Kidney (tissue), 22 donors: ENCODE measurements at places on chromosomes 12 and 14.

DNA sequence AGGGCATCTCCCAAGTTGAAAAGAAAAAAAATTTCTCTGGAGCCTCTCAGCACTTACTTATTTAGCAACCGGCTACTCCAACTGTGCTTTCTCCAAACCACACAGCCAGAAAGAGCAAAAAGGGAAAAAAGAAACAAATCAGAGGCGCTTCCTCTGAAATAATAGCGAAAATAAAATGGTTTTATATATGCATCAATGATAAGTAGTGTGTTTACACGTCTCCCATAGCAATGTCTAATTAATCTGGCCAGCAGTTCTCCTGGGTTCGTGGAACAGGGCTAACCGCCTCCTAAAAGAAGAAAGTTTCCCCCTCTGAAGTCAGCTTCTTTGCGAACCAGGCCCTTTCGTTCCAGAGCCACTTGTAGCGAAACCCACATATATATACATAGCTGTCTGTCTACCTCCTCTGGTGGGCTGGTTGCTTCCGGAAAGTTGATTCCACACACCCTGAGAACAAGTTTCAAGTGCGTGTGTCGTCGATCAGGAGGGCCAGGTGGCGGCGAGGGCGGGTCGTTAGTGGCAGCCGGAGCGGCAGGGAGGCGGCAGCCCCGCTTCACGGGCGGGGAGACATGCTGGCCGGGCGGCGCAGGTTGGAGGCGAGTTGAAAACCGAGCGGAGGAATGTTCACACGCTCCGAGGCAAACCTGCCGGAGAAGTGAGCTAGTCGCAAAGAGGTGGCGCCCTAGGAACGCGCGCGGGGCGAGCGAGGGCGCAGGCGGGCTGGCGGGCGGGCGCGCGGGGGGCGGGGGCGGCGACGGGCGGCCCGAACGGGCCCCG is 2.7 kb downstream of the PTHLH start:
- DNase-seq: peak; percentile 78

DNA sequence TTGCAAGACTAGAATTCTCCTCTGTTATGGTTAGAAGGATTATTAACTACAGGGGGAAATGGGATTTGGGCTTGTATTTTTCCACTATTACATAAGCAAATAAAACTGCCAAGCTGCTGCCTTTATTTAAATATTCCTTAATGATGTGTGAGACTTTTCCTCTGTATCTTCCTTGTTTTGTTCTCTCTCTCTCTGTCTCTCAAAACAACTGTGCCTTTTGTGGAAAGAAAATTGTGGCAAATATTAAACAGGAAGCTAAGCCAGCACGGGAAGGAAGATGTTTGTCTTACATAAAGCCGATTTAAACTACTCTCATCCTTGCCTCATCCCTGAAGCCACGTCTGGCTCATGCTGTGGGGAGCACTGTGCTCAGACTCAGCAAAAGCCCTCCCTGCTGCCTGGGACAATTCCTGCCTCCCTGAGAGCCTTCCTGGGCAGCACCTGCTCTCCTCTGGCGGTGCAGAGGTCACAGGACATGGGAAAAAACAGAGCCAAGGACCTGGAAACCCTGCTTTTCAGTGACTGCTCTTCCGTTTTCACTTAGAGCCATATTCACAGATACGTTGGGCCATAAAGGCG is 237.2 kb downstream of the SLC15A4 start:
- DNase-seq: no peak

DNA sequence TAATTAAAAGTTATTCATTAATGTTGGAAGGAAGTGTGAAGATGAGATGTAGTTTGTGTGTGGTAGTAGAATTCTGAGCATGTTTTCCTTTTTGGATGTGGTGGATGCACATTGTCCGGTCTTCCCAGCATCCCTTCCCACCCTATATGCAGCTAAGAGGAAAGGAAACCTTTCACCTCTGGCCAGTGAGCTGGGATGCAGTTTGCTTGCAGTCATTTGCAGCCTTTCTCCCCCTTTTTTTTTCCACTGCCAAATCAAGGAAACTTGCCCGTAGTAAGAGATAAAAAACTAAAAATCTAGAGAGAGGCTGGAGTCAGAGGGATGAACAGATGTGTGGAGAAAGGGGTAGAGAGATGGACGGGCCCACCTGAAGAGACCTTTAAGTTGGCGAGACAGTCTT is 72.5 kb upstream of the SLC38A2 start:
- DNase-seq: no peak

DNA sequence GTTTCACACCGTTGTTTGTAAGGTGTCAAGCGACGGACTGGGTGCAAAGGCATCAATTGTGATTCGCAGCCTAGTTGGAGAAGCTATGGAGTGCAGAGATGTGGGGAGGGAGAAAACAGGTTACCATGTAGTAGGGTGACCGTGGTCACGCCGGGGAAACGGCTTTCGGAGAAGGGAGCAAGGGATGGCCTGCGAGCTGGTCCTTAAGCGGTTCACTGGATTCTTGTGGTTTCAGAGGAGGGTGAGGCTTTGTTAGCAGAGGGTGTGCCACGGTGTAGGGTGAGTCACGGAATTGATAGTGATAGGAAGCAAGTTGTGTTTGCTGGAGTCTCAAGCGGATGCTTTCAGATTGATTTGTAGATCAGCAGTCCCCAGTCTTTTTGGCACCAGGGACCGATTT is 2.3 kb downstream of the PIWIL1 start:
- DNase-seq: no peak

- DNase-seq: no peak
Observed at GRCh38 chr14:94455928-94456327, 3.3 kb upstream of the SERPINA11 start.

DNA sequence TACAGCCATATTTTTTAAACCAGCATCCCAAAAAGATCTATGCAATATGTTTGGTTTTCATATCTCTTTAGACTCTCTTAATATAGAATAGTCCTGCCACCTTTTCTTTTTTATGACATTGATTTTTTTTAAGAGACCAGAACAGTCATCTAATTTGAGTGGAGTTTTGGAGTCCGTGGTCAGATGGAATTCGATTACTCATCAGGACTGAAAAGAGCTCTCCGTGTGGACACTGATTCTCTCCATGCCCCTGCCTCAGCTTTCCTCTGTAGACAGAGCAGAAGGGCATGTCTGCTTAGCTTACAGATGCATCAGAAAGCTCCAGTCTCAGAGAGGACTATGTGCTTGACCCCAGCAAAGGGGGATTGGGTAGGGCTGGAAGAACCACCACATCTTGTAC is 27.8 kb downstream of the SMCO2 start:
- no peak for DNase-seq

GRCh38 chr12:42468341-42468821 is 121.2 kb downstream of the PRICKLE1 start:
- no peak for DNase-seq

- no peak for DNase-seq
Observed at GRCh38 chr14:105193916-105194782, 13.0 kb upstream of the NUDT14 start.

DNA sequence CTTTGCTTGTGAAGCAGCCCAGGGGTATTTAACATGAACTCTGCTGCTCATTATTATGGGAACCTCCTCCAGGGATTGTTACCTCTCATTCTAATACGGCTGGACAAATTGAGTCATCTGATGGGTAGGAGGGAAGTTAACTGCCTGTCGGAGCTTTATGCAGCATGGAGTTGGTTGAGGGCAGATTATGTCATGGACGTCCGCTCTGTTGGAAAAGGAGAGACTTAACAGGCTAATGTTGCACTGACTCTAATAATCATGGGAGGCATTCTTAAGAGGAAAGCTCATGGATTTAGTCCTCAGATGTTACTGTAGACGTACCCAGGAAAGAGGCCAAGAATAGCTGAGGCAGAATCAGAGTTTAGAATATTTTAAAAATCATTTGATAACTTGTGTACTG is 9.9 kb downstream of the POP5 start:
- no peak for DNase-seq

DNA sequence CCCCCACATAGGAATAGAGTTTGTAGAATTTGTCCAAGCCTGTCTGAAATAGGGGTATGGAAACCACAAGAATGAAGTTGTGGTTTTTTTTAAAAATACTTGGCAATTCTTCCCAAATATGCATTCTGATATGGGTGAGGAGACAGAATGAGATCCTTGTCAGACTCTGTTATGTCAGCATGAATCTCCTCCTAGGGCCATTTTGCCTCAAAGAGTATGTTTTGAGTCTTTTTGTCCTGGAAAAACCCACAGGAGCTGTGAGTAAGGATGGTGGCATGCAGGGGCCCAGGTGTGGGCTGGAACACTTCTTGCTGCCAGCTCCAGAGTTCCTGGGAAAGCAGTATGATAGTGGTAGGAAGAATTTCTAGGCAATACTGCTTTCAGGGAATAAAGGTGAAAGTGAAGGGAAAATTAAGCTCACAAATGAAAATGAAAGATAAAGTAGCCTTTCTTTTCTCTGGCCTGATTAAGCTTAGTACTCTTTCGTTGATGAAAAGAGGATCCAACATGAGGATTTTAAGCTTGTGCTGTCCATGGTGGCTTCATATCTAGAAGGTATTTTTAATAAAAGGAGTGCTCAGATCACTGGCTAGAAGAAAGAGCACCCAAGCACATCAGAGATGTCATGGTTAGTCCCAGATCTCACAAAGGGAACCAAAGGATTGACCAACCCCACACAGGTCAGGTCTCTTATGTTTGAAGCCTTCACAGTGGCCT is 130.8 kb downstream of the LLPH start:
- no peak for DNase-seq

GRCh38 chr14:28751467-28752058 is 15.0 kb upstream of the FOXG1 start:
- DNase-seq: peak; percentile 79

GRCh38 chr14:49959822-49960408 is 67.0 kb downstream of the ARF6 start:
- peak; percentile 87 for DNase-seq

- peak; percentile 43 for DNase-seq
Observed at GRCh38 chr12:89350630-89351488, 1.4 kb downstream of the DUSP6 start.

DNA sequence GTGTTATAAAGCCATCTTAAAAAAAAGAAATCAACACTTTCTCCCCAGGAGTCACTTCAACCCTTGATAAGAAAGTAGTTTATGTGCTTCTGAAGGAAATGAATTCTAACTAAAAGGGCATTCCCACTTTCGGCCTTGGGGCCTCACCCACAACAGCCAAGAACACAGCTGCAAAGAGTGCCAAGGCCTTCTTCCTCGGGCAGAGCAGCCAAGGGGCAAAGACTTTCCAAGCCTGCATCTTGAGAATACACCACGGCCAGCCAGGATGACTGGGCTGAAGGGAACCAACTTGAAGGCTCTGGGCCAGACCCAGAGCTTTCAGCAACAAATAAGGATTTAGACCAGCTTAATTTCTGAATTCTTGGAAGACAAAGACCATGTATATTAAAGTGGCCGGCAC is 60.4 kb upstream of the FOXN3 start:
- no peak for DNase-seq

DNA sequence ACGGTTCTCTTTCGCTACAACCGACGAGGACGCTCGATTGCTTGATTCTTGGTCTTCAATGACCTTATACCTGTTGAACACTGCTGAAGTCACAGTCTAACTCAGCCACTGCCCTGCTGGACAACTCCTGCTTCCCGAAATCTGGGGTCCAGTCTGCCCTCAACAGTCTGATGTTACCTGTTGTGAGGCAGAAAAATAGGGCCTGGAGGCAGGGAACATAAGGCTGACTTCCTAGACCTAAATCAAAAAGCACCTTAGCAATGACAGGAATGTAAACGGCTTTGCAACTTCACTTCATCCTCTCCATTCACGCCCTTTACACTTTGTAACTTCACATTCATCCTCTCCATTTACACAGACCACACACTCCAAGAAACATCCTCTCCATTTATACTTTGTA is 597 bp upstream of the GLTP start:
- DNase-seq: peak; percentile 19

DNA sequence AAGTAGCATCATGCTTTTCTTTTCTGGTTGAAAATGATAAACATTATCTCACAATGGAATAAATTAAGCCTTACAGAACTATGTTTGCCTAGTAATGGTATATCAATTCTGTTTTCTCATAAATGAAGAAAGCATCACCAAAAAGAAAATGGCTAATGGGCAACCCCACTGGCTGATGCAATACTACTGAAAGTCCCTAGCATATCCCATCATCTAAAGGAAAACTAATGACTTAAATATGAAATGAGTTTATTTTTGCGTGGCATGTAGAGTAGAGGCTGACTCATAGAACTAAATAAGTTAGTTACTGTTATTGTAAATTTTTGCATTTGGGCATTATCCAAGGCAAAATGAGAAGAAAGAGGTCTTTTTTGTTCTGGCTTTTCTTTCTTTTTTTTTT is 1156.3 kb upstream of the SEL1L start:
- DNase-seq: no peak

DNA sequence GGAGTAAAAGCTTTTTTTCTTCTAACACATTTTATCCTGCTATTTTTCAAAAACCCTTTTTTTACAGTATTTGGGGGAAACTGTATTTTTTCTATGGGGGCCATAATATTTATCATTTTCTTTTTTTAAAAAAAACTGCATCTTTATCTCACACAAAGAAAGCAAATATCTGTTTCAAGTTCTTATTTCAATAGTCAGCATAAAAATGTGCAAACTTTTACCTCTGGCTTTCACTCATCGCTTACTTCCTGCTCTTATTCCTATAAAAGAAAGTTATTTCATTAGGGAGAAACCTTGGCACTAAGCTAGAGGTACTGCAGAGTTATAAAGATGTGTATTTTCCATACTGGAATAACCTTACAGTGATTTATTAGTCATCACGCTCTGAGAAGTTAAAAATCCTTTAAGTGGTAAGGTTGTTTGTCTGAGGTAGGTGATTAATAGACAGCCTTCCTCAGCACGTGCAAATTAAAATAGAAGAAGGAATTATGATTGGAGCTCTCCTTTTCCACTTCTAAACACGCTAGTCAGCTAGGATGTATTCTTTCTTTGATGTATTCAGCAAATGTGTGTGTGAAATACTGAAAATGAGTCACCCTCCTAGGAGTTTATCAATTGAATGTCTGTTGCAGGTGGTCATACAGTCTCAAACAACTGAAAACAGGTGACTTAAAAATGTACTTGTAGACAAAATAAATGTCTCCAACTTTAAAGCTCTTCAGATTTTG is 461.0 kb downstream of the GXYLT1 start:
- DNase-seq: no peak

GRCh38 chr12:111975161-111975931 is 37.6 kb downstream of the TMEM116 start:
- no peak for DNase-seq

- DNase-seq: no peak
Observed at GRCh38 chr12:92070864-92071445, 74.7 kb downstream of the BTG1 start.

- DNase-seq: no peak
Observed at GRCh38 chr12:46124132-46124847, 133.9 kb upstream of the SCAF11 start.

DNA sequence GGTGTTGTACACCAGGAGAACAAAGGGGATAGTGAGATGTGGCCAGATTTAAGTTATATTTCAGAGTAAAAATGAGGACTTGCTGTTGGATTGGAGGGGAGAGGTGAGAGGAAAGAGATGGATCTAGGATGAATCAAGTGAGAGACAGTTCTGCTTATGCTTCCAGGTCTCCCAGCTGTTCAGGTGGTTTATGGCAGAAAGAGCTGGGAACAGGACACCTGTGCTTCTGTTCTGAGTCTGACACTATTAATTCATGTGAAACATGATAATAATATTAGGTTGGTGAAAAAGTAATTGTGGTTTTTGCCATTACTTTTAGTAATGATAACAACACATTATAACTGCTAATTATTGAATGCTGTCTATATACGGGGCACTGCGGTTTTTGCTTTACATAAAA is 55.7 kb downstream of the SLC15A5 start:
- no peak for DNase-seq

GRCh38 chr14:27386391-27386790 is 788.6 kb upstream of the NOVA1 start:
- DNase-seq: no peak
